ENCODE measurements at places on chromosomes 16 and 17.

- DNase-seq: no peak
These were observed 36.4 kb downstream of the TXNDC11 start for GRCh38 chr16:11706180-11706742.

DNA sequence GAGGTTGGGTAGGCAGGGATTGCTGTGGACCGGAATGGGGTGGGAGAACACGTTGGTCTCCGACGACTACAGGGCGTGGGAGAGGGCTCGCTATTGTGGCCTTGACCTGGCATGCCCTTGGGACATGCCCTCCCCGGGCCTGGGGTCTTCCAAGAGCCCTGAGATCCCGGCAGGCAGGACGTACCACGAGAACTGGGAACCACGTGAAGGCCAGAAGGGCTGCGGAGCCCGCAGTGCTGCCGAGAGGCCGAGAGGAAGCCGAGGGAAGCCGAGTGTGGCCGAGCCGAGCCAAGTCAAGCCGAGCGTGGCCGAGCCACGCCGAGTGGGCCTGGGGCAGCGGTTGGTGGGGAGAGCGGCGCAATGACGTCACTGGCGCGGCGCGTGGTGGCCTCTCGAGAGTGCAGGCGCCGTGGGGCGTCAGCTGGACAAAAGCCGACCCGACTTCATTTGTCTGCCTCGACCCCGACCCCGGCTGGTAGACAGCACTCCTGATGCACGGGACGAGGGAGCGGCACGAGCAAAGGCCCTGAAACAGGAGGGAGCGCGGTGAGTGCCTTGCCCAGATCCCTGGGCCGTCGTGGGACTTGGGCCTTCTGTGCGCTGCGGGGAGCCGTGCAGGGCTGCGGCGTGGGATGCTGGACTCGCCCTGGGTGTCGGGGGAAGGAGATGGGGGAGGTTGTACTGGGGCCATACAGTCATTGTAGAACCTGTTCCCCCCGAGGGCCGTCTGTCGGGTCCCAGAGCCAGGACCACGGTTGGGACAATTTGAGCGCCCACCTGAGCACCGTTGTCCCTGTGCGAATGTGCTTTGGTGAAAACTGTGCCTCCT, 6.6 kb downstream of the SOCS1 start:
- no peak for DNase-seq

GRCh38 chr17:41730479-41730878, 4.0 kb downstream of the HAP1 start:
- no peak for DNase-seq

- no peak for DNase-seq
These were observed 583 bp downstream of the ATXN2L start for GRCh38 chr16:28823291-28823872.

DNA sequence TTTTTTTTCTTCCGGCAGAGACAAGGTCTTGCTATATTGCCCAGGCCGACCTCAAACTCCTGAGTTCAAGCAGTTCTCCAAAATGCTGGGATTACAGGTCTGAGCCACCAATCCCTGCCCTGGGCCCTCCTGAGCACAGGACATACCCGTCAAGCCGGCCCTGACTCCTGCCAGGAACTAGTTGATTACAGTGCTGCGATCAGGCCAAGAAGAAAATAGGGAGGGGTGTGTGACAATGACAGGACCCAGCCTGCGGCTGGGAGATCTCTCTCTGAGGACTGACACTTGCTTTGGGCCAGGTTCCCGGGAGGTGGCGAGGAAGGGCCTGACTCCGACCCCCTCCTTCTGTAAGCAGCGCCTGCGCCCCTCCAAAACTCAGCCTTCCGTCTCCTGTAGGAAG, 276.6 kb downstream of the MRTFB start:
- no peak for DNase-seq

- DNase-seq: no peak
These were observed 41.9 kb upstream of the ATP2A3 start for GRCh38 chr17:4006165-4006589.

DNA sequence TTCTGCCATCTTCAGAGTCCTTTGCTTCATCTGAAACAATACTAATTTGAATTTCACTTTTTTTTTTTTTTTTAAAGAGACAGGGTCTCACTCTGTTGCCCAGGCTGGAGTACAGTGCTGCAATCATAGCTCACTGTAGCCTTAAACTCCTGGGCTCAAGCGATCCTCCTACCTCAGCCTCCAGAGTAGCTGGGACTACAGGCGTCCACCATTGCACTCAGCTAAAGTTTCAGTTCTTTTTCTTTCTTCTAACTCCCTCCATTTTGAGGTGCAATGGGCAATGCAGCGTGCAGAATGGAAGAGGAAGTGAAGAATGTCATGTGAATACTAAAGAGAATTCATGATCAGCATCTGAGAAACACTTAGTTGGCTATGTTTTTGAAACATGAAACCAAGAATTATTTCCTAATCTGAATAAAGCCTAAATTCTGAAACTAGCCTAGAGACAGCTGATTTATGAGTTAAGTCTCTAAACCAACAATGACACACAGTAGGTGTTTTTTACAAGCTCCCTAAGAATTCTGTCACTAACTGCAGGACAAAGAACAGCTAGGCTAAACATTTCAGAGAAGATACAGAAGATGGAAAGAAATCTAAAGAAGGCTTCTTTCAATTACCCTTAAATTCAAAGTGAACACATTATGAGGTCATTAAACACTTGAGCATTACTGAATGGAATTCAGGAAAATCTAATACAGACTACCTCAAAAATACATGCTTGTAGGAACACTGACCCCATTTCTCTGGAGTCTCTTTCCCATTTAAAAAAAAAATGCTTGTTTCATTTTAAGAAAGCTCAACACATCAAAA, 21.0 kb downstream of the SNN start:
- DNase-seq: no peak

DNA sequence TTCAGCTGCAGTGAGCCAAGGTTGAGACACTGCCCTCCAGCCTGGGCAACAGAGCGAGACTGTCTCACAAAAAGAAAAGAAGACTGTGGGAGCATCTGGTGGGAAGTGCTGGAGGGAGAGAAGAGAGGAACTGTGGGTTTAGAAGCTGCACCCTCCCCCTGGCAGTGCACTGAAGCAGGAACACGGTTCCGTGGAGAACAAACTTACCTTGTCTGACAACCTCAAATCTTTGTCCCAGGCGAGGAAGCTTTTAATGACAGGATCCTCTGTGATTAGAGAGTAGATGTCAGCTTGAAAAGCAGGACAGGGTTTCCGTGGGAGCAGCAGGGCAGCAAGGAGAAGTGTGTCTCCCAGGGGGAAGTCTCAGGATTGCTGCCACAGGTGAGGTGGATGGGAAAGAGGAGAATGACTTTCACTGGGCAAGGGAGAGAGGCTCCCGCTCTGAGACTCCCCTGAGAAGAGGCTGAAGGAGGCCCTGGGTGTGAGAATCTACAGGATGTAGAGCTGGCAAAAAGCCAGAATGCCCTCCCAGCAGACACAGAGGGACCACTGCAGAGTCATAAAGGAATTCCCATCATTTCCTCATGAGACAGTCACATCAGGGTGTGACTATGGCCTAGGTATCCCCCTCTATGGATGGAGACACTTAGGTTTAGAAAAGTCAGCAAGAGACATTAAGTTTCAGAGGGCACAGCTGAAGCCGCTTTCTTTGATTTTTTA, 22.9 kb downstream of the PRR11 start:
- DNase-seq: no peak

DNA sequence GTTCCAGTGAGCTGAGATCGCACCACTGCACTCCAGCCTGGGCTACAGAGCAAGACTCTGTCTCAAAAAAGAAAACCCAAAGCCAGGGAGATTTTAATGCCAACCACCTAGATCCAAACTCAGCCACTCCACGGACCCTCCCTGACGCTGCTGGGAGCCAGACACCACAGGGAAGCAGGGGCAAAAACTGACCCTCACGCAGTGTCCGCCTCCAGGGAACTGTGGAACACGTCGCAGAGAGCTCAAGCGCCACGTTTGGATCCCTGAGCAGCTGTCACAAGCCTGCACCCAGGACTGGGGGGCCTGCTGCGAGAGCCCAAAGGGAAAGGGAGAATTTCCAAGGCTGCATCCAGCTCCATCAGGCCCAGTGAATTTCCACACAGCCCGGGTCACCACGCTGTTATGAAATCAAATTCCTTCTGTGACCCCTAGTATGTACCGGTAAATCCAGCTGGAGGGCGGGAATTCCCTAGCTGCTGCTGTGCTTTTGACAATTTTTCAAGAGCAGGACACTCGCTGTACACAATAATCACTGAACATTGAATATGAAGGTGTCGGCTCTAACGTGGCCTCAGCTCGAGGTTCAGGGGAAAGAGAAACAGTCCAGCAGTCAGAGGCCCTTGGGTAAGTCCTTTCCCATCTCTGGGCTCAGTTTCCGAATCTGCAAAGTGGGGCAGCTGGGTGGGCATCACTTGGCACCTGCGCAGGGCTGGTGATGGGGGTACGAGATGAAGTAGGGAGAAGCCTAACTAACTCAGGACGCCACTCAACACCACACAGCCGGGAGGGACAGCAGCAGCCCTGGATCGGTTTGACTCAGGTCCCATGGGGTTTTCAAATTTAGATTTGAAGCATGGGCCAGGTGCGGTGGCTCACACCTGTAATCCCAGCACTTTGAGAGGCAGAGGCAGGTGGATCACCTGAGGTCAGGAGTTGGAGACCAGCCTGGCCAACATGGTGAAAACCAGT, 8.6 kb downstream of the CARHSP1 start:
- no peak for DNase-seq

DNA sequence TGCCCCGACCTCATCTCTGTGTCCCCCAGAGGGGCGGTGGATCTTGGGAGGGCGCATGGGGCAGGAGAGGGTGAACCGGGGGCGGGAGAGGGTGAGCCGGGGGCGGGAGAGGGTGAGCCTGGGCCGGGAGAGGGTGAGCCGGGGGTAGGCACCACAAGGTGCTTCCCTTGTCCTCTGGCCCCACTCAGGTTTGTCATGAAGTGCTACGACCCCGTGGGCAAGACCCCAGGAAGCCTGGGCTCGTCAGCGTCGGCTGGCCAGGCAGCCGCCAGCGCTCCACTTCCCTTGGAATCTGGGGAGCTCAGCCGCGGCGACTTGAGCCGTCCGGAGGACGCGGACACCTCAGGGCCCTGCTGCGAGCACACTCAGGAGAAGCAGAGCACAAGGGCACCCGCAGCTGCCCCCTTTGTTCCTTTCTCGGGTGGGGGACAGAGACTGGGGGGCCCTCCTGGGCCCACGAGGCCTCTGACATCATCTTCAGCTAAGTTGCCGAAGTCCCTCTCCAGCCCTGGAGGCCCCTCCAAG, 18.9 kb downstream of the ASPSCR1 start:
- no peak for DNase-seq

DNA sequence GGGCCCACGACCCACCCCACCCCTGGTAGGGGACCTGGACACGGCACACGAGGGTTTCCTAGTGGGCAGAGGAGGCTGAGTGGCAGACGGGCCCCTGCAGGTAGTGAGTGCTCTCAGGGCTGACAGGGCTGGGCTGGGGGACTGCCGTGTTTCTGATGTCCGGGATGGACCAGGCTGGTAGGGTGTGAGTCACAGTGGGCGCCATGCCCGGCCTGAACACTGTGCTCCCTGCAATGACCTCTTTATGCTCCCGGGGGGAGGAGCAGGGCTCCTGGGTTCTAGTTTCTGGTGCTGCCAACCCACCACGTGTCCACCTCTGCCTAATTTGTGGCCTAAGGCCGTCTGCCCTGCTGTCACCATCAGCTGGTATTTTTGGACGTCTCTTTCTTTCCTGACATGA, 26.3 kb downstream of the ARHGAP23 start:
- DNase-seq: peak; percentile 89

DNA sequence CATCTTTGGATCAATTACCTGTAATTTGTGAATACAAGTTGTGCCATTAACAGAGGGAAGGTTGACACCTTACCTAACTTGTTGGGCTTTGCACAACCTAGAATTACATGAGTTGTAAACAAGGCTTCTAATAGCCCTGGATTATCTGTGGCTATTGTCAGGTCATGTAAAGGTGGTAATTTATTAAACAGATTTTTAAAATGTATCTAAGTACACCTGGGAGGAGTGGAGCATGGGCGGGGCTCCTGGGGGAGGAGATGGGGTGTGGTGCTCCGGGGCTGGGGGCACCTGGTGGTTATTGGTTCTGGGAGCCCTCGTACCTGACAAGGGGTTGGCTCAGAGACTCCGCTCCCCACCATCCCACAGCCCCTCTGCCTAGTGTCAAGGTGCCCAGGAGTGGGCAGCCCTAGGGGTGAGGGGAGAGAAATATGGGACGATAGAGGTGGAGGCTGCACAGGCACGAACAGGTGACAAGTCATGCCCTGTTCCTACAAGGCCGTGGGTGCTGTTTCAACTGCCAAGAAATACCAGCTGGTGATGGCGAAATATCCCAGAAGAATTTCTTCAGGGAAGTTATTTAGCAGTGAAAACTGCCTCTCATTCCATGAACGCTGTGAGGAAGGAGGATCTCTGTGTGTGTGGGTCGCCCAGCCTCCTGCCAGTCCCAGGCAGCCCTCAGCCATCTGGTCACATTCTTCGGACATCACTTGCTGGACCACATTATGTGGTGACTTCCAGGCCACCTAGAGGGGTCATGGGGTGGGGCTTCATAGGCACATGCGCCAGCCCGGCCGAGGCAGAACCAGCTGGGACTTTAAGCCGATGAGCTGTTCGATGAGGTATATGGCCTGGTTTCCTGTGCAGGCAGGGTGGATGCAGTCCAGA, 55.5 kb upstream of the IRX3 start:
- DNase-seq: peak; percentile 18

GRCh38 chr17:15023589-15024336, 241.4 kb downstream of the PMP22 start:
- no peak for DNase-seq

- DNase-seq: no peak
These were observed 5.2 kb upstream of the TFAP4 start for GRCh38 chr16:4277987-4278513.

DNA sequence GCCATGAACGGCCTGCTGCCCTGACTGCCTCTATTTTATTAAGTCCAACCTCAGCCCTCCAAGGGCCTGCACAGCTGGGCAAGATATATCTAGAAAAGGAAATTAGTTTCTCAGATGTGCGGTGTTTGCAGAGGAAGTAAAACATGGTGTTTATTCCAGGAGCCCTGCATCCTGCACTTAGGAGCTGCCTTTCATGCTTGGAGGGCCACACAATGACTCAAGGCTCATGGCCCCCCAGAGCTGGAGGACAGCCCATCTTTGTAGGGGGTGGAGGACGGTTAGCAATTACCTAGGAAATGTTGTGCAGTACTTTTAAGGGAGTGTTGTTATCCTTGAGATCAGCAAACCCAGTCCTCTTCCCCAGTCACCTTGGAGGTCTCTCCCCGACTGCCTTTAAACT, 80.5 kb downstream of the COPRS start:
- no peak for DNase-seq

DNA sequence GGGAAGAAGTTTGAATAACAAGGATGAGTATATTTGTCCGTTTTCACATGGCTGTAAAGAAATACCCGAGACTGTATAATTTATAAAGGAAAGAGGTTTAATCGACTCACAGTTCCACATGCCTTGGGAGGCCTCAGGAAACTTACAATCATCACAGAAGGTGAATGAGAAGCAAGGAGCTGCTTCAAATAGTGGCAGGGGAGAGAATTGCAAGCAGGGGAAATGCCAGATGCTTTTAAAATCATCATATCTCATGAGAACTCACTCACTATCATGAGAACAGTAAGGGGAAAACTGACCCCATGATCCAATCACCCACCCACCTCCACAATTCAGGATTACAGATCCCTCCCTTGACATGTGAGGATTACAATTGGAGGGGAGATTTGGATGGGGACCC, 212.8 kb upstream of the CDH8 start:
- DNase-seq: no peak
